Spleen (tissue), 13 donors: ENCODE measurements at places on chromosomes 2 and 18. TPM values are rescaled to one million over a fixed set of nuclear protein-coding genes. Genes with fewer than 3 reads are reported as not detected.

DNA sequence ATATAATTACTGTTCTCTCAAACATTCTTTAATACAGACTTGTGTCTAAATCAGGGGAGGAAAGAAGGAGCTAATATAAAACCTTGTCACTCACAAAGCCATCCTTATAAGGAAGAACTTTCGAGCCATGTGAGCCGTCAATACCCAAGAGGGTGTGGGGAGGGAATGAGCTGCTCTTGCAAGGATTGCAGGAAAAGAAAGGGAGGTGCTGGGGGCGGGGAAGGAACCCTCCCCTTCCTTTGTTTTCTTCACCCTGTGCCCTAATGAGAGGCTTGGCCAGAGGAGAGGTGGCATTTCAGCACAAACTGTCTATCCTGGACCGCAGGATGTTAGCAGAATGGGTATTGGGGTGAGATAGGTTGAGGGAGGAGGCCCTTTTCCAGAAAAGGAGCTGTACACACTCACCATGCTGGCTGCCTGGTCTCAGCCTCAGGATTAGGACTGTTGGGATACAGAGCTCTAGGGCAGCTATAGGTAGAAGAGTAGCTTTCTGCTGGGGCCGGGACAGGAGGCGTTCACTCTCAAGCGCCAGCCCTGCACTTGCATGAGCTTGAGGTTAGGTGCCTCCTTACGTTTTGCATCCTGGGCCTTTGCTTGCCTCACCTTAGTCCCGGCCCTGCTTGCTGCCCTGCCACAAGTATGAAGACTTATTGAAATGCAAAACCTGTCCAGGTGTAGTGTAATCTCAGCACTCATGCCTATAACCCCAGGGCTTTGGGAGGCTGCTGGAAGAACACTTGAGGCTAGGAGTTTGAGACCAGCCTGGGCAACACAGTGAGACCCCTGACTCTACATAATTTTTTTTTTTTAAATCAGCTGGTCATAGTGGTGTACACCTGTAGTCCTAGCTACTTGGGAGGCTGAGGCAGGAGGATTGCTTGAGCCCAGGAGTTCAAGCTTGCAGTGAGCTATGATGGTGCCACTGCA is 190.5 kb downstream of the LOXHD1 start:
- no peaks in the 10 kb centered on the region for H3K4me1 ChIP-seq
- H3K27ac ChIP-seq: no peak overlapping the region
- no peaks in the 10 kb centered on the region for H3K36me3 ChIP-seq
- DNase-seq: peak; percentile 45

GRCh38 chr2:215579809-215580208 is 143.9 kb upstream of the FN1 start:
- no peak overlapping the region for H3K27ac ChIP-seq
- DNase-seq: no peak
- no peak overlapping the region for H3K4me3 ChIP-seq

- H3K27ac ChIP-seq: no peak overlapping the region
- no peaks in the 10 kb centered on the region for H3K36me3 ChIP-seq
- H3K4me3 ChIP-seq: no peak overlapping the region
- peak; percentile 21 for DNase-seq
These were observed 44.0 kb upstream of the HPCAL1 start for GRCh38 chr2:10258726-10259125.

DNA sequence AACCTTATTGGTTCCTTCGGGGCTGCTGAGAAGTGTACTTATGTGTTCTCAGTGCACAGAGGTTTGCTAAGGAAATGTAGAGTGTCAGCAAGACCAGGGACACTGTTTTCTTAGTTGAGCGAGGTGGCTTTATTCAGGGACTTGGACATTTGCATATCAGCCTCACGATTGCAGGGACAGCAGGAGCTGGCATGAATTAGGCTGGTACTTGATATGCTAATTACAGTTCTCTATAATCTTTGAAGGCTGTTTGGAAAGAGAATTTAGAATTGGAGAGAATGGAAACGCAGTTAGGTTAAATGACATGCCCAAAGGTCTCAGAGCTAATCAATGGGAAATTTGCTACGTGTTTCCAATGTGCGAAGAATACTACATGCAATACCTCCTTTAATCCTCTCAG is 18.7 kb upstream of the MTCL1 start:
- H3K27me3 ChIP-seq: no peaks in the 10 kb centered on the region
- no peaks in the 10 kb centered on the region for H3K4me1 ChIP-seq
- H3K27ac ChIP-seq: no peak overlapping the region
- H3K4me3 ChIP-seq: no peak overlapping the region
- no peaks in the 10 kb centered on the region for H3K36me3 ChIP-seq

- no peaks in the 10 kb centered on the region for H3K36me3 ChIP-seq
- no peak overlapping the region for H3K27ac ChIP-seq
- no peaks in the 10 kb centered on the region for H3K27me3 ChIP-seq
- no peak for DNase-seq
- H3K4me3 ChIP-seq: no peak overlapping the region
- H3K4me1 ChIP-seq: no peaks in the 10 kb centered on the region
These were observed 318.3 kb upstream of the RAB12 start for GRCh38 chr18:8290913-8291312.

DNA sequence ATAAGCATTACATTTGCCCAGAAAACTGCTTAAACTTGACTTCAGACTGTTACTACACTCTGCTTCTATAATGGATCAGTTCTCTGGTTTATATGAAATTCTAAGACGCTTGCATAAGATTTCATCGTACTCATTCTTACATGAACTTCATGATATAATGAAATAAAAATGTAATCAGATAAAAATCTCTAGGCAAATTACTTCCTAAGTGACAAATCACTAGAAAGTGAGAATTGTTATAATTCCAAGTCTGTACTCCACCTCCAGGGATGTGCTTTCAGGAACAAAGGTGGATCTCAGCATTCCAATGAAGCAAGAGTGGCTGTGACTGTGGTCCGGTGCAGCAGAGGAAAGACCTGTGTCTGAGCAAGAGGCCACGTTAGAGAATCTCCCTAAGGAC is 226.2 kb downstream of the PIEZO2 start:
- H3K27me3 ChIP-seq: no peaks in the 10 kb centered on the region
- H3K27ac ChIP-seq: no peak overlapping the region
- H3K4me1 ChIP-seq: no peaks in the 10 kb centered on the region

GRCh38 chr18:42446195-42446594 is 491.2 kb downstream of the PIK3C3 start:
- H3K27me3 ChIP-seq: no peaks in the 10 kb centered on the region
- DNase-seq: no peak
- H3K27ac ChIP-seq: no peak overlapping the region
- no peaks in the 10 kb centered on the region for H3K36me3 ChIP-seq
- no peak overlapping the region for H3K4me3 ChIP-seq

- H3K36me3 ChIP-seq: no peaks in the 10 kb centered on the region
- DNase-seq: no peak
- H3K4me1 ChIP-seq: no peaks in the 10 kb centered on the region
- no peaks in the 10 kb centered on the region for H3K27me3 ChIP-seq
These were observed 1324.5 kb upstream of the DDX18 start for GRCh38 chr2:116489944-116490343.

DNA sequence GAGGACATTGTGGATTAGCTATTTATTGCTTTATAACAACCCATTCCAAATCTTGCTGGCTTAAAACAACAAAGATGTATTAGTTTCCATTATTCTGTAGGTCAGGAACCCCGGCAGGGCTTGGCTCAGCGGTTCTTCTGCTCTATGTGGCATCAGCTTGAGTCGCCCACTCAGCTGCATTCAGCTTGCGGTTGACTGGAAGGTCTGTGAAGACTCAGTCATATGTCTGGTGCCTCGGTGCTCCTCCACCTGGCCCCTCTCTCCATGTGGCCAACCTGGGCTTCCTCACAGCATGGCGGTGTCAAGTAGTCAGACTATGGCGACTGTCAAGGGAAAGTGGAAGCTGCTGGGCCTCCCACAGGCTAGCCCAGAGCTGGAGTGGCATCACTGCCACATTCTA is 48.6 kb downstream of the EMILIN2 start:
- H3K27me3 ChIP-seq: no peaks in the 10 kb centered on the region

The B3GNT7 gene
- total RNA-seq: 11.9 TPM

The PIGN gene
- 41.4 TPM for total RNA-seq

The CNGA3 gene
- total RNA-seq: not detected
